NCI-H446 treated with DMSO at 0.1 percent for 48 hours (cell line): ENCODE measurements at places on chromosomes 16 and 17.
A peak's percentile ranks its signal among the peaks of the same experiment; 100 is the strongest.

DNA sequence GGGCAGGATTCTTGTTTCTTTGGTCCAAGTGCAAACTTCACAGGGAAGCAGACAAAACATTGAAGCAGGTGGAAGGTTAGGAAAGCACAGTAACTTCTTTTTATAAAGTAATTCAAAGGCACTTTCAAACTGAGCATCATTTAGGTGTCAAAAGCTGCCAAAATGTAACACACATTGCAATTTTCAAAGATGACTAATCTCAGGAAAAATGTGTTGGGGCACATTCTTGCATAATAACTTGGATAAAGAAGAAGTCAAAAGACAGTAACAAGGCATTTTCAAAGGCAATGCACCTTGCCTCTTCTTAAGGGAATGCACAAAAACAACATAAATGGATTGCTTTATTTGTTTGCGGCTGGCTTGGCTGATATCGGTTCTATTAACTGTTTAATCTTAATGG lies 3.6 kb downstream of the KCNJ2 start:
- DNase-seq: no peak

GRCh38 chr17:45341533-45342158 lies 24.8 kb upstream of the MAP3K14 start:
- no peak for DNase-seq

DNA sequence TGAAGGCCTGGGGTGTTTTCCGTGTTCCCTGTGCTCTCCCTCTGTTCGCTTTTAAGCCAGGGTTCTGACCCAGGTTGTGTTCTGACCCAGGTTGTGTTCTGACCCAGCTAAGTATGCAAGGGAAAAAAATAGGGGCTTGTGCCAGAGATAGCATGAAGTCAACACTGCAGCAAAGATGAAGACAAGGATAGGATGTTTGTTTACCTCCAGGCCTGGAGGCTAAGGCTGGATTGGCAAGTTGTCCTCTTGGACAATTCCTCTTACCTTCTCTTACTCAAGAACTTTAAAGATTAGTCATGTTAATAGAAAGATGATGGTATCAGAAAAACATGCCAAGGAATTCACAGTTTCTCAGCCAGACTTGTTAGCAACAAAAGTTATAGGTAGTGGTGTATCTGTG lies 19.4 kb downstream of the LYRM9 start:
- DNase-seq: no peak

DNA sequence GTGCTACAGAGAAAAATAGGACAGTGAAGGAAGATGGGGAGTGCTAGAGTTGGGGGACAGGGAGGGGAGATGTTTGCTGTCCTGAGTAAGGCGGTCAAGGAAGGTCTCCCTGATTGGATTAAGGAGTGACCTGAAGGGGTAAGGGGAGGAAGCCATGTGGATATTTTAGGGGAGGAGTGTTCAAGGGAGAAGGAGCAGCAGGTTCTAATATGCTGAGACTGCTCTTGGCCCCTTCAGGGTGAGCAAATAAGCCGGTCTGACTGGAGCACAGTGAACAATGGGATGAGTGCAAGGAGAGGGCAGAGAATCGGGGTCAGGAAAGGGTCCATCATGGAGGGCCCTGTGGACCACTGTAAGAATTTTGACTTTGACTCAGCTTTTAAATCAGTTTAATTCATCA lies 188.8 kb downstream of the IRX3 start:
- DNase-seq: no peak

DNA sequence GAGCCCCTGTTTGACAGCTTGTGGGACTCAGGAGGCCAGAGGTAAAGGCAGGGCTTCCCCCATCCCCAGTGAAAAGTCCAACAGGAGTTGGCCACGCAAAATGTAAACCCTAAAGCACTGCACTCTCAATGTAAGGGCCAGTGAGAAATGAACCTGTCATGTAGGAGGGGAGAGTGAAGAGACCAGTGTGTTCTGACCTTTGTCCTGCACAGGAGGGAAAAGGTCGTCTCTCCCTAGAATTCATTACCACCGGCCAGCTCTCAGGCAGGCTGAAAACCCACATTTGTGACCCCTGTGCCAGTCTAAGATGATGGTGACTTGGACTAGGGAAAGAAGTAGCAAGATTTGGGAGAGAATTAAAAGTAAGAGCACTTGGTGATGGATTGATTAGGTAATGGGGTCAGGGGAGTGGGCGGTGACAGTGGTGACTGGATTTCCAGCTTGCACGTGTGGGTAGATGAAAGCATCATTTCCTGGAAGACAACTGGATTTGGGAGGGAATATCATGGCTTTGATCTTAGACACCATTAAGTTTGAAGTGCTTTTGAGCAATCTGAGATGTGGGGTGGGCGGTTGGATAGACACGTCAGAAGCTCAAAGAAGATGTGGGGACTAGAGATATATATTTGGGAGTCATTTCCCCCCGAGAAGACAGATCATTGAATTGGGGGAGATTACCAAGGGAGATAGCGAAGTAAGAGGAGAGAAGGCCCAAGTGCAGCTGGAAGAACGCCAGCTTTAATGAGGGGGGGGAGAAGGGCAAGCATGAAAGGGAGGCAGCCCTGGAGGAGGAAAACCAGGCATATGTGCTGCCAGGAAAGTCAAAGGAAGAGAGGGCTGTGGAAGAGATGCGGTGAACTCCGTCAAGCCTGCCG lies 119.5 kb downstream of the NTN1 start:
- DNase-seq: no peak

GRCh38 chr16:4372001-4372577 lies 441 bp downstream of the VASN start:
- no peak for DNase-seq

DNA sequence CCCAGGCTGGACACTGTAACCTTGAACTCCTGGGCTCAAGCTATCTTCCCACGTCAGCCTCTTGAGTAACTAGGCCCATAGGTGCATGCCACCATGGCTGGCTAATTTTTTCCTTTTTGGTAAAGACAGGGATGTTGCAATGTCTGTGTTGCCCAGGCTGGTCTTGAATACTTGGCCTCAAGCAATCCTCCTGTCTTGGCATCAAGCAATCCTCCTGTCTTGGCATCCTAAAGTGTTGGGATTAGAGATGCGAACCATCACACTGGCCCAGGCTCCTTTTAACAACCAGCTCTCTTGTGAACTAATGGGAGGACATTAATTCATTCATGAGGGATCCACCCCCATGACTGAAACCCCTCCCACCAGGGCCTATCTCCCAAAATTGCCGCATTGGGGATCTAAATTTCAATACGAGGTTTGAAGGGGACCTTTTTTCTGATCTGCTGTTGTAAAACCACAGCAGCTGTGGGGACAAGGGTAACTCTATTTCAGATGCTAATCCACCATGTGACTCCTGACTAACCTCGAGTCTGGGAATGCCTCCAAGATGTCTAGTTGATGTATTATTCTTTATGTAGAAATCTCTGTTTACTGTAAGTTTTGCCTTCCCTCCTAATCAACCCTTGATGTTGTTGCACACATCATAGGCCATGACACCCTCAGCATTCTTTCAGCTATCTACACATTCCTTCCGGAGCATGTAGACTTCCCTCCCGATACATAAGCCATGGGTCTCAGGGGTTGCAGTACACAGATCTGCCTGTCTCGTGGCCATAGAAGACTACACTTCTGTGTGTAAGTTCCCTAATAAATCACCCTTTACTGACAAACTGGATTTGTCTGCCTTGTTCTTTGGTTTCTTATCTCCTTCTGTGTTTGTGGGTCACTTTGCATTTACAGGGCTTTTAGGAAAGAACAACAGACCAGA lies 37.6 kb downstream of the RNF112 start:
- DNase-seq: peak; percentile 79

DNA sequence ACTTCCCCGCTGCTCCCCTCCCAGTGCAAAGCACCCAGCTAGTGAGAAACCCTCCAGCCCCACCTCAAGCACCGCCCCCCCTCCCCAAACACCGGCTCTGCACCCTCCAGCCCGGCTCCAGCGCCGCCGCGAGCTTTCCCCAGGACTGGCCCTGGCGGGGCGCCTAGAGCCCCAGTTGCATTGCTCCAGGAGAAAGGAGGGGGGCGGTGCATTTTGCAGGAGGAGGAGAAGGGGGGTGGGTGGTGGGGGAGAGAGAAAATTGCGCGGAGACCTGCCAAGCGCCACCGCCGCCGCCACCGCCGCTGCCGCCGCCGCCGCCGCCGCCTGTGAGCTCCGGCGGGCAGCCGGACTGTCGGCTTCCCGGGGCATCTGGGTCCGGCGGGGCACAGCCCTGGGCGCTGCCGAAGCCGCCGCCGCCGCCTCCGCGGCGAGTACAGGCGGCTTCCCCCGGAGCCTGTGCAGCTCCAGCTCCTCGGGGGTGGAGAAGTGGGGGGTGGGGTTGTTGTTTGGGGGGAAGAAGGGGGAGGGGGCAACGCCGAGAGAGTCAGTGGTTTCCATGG lies 333 bp upstream of the NOG start:
- peak; percentile 41 for DNase-seq

GRCh38 chr17:79677646-79678045 lies 53.1 kb upstream of the ENPP7 start:
- no peak for DNase-seq

- DNase-seq: no peak
These were observed 53.5 kb downstream of the TNFRSF13B start for GRCh38 chr17:16918443-16918842.

- peak; percentile 62 for DNase-seq
These were observed 682.1 kb upstream of the SOX9 start for GRCh38 chr17:71438631-71439146.

DNA sequence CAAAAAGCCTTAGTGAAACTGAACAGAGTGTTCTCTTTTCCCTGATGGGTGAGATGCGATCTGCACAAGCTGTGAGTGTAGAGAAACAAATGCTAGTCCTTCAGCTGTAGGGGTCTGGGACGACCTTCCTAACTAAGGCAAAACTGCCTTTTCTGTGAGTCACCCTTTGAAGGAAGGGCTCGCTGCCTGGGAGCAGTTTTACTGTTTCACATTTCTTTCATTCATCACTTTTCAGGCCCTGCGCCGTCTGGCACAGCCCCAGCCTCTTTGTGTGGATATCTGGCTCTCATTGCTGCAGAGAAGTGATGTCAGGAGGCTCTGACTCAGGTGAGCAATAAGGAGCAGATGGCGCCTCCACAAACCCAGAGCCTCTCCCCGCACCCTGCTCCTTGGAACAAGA lies 57.4 kb downstream of the HS3ST3A1 start:
- DNase-seq: no peak

DNA sequence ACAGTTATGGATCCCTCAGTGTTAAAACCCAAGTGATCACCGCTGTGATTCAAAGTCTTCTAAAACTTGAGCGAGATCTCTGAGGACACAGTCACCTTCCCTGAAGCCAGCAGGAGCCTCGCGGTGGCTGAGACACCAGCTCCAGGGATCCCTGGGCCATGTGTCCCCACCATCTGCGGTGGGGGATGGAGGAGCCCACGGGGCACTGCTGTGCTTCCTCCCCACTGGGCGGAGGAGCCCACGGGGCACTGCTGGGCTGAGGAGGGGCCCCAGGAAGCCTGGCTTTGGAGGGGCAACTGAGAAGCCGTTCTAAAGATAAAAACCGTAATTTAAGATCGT lies 65.7 kb upstream of the METRNL start:
- DNase-seq: no peak

- DNase-seq: no peak
These were observed 23.7 kb downstream of the ZNF423 start for GRCh38 chr16:49832177-49832576.

DNA sequence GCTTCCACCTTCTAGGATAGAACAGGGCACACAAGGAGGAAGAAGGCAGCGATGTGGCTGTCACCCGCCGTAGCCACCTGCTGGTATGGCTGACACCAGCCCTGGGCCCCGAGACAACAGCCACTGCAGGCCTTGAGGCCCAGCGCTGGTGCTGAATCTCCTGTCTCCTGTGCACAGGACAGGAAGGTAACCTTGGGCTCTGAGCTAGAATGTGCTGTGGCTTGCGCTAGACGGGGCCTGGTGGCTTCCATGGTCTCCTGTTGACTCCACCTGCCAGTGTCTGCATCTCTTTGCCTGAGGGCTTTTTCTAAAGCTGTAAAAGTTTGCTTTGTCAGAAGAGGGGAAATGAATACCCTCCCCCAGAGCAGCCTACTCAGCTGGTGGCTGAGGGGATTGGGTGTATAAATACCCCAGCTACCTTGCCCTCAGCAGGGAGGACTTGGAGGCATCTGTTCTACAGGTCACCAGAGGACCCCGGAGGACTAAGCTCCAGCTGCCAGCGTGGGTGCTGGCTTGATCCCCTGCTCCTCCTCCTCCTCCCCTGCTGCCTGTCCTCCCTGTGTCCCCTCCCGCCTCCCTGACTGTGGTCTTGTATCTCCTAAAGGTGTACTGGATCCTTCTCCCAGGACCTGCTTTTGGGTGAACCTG lies 76.1 kb upstream of the SDK2 start:
- no peak for DNase-seq

- DNase-seq: peak; percentile 94
These were observed 5.1 kb downstream of the MVP start for GRCh38 chr16:29825145-29826044.

- peak; percentile 16 for DNase-seq
These were observed 191.8 kb downstream of the PRKCA start for GRCh38 chr17:66494023-66494803.

- no peak for DNase-seq
These were observed 7.6 kb downstream of the ADCY7 start for GRCh38 chr16:50273888-50274325.

GRCh38 chr17:82212331-82213250 lies at the start of gene CCDC57:
Gene CCDC57, minus strand, starts transcription at chr17:82212842. Its CDS starts 10,898 bp downstream, at chr17:82201944.
- peak; percentile 19 for DNase-seq

GRCh38 chr16:23448392-23448791 lies 4.6 kb downstream of the COG7 start:
- DNase-seq: no peak

DNA sequence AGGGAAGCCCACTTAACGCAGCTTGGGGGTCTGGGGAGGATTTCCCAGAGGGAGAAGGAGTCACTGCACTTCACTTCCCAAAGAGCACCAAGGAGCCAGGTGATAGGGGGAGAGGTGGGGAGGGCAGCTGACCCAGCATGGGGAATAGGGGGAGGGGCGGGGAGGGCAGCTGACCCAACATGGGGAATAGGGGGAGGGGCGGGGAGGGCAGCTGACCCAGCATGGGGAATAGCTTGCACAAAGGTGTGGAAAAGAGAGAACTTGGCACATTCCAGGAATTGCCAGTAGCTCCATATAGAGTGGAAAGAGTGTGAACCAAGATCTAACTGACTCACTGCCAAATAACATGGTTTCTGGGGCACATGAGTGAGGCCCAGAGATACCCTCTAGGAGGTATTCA lies 110.3 kb downstream of the CCT6B start:
- DNase-seq: no peak

GRCh38 chr17:80717720-80718083 lies 173.1 kb downstream of the RPTOR start:
- no peak for DNase-seq

- no peak for DNase-seq
These were observed 536 bp downstream of the SLC38A10 start for GRCh38 chr17:81294512-81295030.

GRCh38 chr16:84749815-84750214 lies 50.0 kb downstream of the USP10 start:
- no peak for DNase-seq

DNA sequence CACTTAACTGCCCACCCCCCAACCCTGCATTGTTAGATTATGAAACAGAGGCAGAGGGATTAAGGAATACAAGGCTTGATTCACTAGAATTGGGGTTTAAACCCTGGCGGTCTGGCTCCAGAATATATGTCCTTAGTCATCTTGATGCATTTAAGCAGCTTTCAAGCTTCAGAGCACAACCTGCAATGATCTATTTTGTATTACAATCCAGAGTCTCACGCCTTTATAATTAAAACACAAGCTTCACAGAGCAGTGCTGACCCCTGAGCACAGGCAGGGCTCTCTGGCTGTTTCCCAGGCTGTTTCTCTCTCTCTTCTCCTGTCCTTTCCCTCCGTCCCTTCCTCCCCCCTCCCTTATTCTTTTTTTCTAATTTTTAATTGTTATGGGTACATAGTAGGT lies 209.1 kb downstream of the SPECC1 start:
- DNase-seq: no peak

GRCh38 chr17:65538675-65539529 lies 22.5 kb downstream of the AXIN2 start:
- DNase-seq: peak; percentile 32
